ENCODE measurements at places on chromosomes 16 and 17.

- no peak for DNase-seq
Measured at GRCh38 chr17:80719449-80719848, 174.8 kb downstream of the RPTOR start.

GRCh38 chr16:81593481-81593880 lies 148.9 kb downstream of the CMIP start:
- DNase-seq = no peak

GRCh38 chr16:59964232-59964924 lies 1230.3 kb upstream of the GOT2 start:
- no peak for DNase-seq

DNA sequence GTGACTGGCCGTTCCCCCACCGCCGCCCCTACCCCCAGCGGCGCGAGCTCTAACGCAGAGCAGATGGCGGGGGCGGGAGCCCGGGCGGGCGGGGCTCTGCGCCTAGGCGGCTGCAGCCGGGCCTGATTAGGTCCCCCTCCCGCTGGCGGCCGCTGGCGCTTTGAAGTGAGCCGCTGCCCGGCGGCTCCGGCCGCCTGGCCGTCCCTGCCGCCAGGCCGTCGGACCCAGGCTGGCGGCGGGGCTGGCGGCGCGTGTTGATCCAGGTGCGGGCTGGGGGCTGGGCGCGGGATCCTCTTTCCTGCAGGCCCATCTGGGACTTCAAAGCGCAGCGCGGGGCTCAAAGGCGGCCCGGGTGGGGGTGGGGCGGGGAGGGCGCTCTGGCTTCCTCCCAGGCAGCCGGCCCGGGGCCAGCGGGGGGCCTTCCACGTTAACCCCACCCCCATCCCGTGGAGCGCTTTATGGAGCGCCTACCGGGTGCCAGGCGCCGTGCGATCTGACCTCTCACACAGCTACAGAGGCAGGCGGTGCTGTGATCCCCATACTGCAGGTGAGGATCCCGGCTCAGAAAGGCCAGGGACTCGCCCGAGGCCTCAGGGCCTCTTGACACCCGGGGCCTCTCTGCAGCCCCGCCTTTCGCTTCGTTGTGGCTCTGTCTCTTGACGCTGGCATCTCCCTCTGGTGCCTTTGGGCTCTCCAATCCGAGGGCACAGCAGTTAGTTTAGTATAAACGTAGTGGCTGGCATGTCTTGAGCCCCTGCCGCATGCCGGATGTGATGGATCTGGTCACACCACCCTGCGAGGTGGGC lies 80.0 kb upstream of the NKD1 start:
- no peak for DNase-seq

DNA sequence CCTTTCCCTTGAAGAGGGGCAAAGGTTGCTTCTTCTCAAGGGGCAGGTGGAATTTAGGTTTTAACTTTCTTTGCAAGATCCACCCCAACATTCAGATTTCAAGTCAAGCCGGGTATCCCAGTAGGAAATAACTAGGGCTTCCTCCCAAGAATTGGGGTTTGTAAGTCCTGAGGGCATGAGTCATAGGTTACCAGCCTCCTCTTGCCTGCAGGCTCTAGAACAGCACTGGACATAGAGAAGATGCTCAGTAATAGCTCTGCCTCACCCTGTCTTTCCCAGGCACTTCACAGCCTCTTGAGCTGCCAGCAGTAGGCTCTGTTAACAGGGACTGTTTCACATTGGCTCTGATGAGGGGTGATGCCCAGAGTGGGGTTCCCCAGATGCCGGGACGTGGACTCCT lies 35.8 kb upstream of the ZFP90 start:
- DNase-seq = no peak

DNA sequence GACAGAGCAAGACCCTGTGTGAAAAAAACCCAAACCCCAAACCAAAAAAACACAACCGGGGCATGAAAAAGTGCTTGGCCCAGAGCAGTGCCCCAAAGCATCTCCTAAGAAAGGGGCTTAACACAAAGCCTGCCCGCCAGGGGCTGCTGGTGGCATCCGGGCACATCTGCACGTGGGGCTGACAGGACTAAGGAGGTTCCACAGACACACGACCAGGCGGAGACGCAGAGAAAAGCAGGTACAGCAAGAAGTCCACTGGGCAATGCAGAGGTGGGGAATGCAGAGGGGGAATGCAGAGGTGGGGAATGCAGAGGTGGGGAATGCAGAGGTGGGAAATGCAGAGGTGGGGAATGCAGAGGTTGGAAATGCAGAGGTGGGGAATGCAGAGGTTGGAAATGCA lies 109.2 kb downstream of the ZNF778 start:
- no peak for DNase-seq
